Globus pallidus (tissue), 1 donor: ENCODE measurements at places on chromosomes 6 and 20.

DNA sequence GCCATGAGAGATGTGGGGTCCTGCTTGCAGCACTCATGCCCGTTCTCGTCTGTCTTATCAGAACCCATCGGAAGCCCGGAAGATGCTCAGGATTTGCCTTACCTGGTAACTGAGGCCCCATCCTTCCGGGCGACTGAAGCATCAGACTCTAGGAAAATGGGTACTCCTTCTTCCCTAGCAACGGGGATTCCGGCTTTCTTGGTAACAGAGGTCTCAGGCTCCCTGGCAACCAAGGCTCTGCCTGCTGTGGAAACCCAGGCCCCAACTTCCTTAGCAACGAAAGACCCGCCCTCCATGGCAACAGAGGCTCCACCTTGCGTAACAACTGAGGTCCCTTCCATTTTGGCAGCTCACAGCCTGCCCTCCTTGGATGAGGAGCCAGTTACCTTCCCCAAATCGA, 8.3 kb downstream of the PI16 start:
- DNase-seq = peak; percentile 70

DNA sequence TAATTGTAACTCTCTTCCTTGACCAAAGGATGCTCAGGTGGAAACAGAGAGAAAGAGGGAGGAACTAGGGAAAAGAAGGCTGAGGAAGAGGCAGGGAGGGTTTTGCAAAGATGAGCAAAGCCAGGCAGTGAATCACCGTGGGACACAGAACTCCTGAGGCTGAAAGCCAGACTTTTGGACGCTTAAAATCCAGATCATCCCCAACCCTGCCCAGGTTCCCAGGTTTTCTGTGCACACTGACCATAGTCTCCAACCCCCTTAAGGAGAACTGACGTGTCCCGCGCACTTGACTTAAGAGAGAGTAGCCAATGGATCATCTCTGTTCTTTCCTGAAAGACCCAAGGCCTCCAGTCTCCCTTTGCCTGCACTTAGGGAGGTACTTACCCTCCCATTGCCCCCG, 75.3 kb downstream of the LRFN2 start:
- no peak for DNase-seq

DNA sequence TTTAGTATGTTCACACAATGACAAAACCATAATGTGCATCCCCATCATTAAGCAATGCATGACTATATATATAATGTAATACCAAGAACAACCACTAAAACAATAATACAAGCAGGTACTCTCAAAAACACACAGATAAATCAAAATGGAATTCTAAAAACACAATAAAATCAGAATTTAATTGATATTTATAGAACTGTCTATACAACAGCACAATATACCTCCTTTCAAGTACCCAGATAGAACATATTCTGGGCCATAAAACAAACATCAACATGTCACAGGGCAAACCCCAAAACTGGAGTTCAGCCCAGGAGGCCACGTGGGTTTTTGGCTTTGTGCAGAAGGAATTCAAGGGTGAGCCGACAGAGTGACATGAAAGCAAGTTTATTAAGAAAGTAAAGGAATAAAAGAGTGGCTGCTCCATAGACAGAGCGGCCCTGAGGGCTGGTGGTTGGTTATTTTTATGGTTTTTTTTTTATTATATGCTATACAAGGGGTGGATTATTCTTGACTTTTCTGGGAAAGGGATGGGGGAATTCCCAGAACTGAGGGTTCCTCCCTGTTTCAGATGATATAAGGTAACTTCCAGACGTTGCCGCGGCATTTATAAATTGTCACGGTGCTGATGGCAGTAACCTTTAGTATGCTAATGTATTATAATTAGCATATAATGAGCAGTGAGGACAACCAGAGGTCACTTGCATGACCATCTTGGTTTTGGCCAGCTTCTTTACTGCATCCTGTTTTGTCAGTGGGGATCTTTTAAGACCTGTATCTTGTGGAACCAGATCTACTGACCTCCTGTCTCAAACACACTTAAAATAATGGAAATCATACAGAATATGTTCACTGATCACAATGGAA, 5.6 kb downstream of the RAB23 start:
- DNase-seq = peak; percentile 24

DNA sequence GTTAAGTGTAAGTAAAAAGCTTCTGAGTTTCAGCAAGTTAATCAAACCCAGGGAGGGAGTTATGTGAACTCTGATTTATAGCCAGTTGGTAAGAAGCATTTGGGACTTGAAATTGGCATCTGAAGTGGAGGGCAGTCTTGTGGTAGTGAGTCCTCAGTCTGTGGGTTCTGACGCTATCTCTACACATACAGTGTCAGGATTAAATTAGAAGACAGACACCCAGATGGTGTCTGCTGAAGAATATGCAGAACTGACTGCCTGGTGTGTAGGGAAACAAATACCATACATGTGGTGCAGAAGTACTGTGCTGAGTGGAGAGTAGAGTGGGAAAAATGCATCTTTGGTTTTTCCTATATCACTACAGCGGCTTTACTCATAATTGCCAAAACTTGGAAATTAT, 43.5 kb upstream of the PLN start:
- no peak for DNase-seq
